ENCODE measurements at places on chromosomes 16 and 17.

DNA sequence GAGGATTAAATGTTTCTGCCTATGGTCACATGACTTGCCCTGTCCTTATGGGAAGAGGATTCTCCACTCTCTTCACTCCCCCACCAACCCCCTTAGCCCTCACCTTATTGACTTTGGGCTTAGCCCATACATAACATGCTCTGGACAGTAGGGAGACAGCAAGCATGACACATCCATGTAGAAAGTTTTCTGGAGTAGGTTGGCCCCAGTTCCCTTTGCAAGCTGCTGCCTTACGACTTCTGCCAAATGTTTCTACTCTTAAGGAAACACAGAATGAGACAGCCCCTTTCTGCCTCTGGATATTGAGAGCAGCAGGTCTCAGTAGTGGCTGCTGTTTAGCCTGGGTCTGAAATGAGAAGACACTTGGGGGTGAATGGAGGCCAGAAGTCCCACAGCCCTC, 282.2 kb downstream of the MAP2K6 start:
- no peak for DNase-seq

DNA sequence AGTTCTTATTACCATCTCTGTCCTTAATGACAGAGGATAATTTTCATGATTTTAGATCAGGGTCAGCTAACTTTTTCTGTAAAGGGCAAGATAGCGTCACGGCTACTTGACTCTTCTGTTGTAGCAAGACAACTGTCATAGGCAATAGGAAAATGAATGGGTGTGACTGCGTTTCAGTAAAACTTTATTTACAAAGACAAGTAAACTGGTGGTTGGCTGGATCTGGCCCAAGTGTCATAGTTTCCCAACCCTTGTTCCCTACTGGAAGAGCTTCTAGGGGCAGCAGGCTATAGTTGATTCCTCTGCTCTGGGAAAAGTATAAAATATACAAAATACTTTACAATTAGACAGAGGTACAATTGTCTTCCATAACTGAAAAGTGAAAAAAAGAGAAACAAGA, 50.6 kb upstream of the VPS4A start:
- DNase-seq = no peak

GRCh38 chr17:42138749-42139492, 15.9 kb downstream of the RAB5C start:
- DNase-seq = no peak

GRCh38 chr16:88970050-88970449, 7.0 kb downstream of the CBFA2T3 start:
- no peak for DNase-seq

DNA sequence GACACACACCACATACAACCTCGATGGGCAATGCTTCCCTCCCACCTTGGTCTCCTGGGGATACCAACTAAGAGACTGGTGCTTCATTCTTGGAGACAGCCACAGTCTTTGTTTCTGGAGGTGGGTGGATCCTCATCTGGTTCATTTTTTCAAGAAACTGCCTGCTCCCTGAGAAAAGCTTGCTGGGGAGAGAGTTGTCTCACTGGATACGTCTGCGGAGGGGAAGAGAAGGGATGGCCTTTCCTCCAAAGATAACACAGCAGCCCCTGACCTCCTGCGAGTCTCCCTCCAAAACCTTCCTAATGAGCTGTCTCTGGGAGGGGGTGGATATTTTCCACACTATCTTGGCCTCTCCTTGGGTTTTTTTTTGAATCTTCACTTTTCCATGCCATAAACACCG, 221.2 kb downstream of the SOX9 start:
- DNase-seq = no peak

GRCh38 chr16:23379707-23380106, 73.3 kb downstream of the COG7 start:
- DNase-seq = no peak

- DNase-seq = no peak
These were observed 479.1 kb downstream of the SOX9 start for GRCh38 chr17:72599891-72600290.

GRCh38 chr17:44375196-44376017, 11.8 kb upstream of the FAM171A2 start:
- no peak for DNase-seq

- DNase-seq = no peak
These were observed 404.8 kb downstream of the CDH13 start for GRCh38 chr16:83031524-83031923.

DNA sequence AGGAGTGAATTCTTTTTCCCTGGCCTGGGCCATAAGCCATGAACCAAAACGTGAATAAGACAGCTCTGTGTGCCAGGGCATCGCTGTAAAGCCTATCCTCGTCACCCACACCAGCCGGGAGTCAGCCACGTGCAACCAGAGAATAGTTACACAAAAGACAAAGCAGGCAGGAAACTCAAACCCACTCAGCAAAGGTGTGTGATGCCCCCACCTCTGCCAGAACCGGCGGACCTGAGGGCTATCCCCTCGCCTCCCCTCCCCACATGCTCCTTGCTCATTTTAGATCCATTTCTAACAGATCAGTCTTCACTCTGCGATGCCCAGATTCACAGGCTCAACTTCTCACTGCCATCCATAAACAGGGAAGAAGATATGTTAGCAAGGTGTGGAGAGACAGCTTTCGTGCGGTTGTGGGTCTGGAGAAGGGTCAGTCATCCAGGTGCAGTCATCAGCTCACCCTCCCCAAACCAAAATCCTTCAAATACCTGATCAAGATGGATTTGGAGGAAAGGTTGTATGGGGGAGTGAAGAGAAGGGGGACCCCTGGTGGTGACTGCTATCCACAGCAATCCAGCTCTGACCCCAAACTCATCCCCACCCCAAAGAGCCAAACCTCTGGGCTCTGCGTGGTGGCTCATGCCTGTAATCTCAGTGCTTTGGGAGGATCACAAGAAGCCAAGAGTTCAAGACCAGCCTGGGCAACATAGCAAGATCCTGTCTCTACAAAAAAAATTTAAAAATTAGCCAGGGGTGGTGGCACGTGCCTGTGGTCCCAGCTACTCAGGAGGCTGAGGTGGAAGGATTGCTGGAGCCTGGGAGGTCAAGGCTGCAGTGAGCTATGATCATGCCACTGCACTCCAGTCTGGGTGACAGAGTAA, 219.2 kb downstream of the C16orf78 start:
- peak; percentile 21 for DNase-seq

GRCh38 chr16:31472709-31473203, 804 bp downstream of the TGFB1I1 start:
- DNase-seq = peak; percentile 57

DNA sequence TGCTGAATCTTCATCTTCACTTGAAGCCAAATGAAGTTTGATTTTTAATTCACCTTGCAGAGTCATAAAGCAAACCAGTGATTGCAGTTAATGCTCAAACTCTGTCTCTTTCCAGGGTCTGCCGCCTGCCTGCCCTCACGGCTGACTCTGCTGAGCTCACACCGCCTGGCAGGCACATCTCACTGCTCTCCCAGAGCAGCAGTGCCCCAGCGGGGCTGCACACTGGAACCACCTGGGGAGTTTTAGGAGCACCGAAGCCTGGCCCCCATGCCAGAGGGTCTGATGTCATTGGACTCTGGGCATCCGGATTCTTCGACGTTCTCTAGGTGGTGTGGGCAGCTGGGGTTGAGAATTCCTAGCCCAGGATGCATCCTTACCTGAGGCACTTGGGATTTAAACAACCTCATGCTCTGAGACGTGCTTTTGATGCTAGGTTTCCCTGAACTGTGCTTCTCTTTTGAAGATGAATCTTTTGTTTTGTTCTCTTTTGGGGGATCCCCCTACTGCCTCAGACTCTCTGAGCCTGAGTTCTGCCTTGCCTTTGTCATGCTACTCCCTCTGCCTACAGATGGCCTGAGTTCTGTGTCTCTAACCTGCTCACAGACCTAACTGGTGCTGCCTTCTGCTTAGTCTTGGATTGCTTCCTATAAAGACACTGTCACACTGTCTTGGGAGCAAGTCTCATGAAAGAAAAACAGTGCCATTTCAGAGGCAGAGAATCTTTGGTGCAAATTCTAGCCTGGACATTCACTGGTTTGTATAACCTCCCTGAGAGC, 438.1 kb upstream of the CCL2 start:
- DNase-seq = no peak

- no peak for DNase-seq
These were observed 39.8 kb downstream of the TEX2 start for GRCh38 chr17:64223283-64223682.

GRCh38 chr17:76345377-76345974, 8.2 kb downstream of the PRPSAP1 start:
- no peak for DNase-seq

GRCh38 chr17:42832213-42832933, 824 bp upstream of the PSME3 start:
- DNase-seq = no peak

- no peak for DNase-seq
These were observed 57.1 kb downstream of the SCNN1B start for GRCh38 chr16:23359092-23359760.

- no peak for DNase-seq
These were observed 13.3 kb downstream of the MPRIP start for GRCh38 chr17:17055286-17056155.

DNA sequence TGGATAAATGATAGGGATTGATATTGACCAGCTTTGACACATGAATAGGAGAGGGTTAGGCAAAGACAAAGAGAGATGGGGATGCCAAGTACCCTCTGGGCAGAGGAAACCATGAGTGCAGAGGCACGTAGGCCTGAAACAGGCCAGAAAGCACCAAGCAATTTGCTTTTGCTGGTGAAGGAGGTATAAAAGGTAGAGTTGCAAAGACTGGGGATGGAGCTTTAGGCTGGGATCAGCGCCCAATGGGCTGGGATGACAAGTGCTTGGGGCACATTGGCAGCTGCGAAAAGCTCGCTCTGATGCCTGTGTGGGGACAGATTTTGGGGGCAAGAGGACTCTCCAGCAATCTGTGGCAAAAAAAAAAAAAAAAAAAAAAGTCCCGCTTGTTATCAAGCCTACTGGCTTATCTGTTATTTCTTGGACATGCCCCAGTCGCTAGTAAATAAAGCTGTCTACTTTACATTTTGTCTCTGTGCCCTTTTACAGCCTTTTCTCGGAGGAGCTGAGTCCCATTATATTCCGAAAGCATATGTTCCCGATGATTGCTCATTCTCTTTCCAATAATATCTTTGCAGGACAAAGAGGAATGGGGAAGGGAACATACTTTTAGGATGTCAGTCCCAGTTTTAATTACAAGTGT, 578.4 kb downstream of the MAF start:
- no peak for DNase-seq

DNA sequence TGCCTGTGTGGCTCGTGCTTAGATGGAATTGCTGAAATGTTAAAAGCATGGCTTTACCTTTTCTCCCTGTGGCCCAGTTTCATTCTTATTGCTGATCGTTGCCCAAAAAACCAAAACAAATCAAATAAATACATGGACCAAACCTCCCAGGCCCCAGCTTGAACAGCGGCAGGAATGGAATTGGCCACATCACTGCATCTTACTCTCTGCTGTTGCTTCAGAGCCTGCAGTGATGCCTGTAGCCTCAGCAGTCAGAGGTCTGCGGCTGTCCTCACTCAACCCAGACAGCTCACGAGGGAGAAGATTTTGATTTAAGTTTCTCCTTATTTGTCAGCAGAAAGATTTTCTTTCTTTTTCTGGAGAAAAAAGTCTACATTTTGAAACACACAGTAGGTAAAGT, 91.5 kb downstream of the NPIPB11 start:
- DNase-seq = no peak

GRCh38 chr17:59332749-59333377, 1.4 kb downstream of the YPEL2 start:
- DNase-seq = peak; percentile 44

GRCh38 chr17:41456204-41456603, 11.0 kb downstream of the KRT32 start:
- no peak for DNase-seq

GRCh38 chr16:47983999-47984580, 171.7 kb downstream of the ABCC12 start:
- no peak for DNase-seq

DNA sequence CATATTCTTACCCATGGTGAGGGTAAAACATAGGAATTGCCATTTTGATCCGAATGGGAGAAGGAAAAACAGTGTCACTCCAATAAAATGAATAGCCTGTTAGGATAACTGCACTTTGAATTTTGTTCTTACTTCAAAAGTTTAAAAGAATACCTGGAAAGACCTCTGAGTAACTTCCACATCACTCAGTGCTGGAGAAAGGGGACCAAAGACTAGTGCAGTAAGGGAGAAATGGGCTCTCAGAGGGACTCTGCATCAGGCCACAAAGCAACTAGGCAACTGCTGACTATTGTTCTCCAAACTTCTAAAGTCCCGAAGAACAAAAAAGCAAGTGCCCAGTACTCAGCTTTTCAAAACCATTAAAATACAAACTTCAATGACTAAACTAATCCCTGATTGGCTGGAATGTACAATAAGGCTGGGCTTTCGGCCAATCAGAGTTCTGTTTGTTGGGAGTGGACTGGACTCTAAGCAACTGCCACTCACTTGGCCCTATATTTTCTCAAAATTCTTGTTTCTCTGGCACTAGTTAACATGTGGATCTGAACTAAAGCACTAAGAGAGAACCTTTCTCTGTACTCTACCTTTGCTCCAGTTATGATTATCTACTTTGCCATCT, 6.2 kb downstream of the DNAJC7 start:
- no peak for DNase-seq

DNA sequence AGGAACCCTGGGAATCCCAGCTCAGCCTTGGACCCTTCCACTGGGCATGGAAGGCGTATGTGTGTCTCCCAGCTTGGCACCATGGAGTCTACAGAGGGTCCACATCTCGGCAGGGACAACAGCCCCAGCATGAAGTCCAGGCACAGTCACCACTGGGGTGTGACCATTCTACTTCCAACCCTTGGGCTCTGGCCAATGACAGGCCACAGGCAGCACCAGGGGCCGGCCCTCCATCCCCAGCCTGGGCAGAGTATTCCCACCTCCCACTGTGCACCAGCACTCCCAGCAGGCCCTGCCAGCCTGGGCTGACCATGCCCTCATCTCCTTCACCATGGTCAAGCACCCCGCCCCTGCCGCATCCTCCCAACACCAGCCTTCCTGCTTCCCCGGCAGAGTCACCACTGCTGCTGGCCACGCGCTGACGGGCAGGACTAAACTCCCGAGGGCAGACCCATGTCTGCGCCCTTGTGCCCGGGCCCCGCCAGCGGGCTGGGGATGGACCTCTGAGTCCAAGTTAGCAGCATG, 9.5 kb upstream of the PPP1R27 start:
- no peak for DNase-seq

- DNase-seq = no peak
These were observed 27.1 kb downstream of the SCPEP1 start for GRCh38 chr17:57004944-57005579.

DNA sequence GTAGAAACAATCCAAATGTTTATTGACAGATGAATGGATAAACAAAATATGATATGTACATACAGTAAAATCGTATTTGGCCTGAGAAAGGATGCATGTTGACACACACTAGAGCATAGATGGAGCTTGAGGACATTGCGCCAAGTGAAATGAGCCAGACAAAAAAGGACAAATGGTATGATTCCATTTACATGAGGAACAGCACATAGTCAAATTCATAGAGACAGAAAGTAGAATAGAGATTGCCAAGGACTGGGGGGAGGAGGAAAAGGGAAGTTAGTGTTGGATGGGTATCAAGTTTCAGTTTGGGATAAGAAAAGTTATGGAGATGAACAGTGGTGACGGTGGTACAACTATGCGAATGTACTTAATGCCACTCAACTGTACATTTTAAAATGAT, 47.9 kb downstream of the COPRS start:
- no peak for DNase-seq
